ENCODE measurements at places on chromosomes 16 and 17.

- no peak for DNase-seq
Observed at GRCh38 chr16:86576591-86577313, 1.6 kb upstream of the FOXL1 start.

DNA sequence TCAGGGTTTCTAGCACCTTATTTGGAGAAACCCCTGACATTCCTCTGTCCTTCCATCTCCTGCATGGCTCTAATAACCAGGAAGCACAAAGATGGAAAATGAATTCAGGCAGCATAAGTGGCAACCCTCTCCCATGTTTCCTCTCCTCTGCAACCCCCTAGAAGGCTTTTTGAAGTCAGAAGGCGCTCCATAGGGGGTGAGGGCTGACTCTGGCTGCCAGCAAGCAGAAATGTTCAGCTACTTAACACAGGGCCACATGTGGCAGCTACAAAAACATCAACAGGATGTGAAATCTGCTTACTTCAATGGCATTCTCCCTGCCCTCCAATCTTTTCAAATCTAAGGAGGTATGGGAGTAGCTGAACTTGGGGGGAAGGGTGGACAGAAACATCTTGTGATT lies 55.2 kb upstream of the IRX5 start:
- DNase-seq = no peak

- no peak for DNase-seq
Observed at GRCh38 chr16:74716355-74716754, 15.7 kb upstream of the MLKL start.

DNA sequence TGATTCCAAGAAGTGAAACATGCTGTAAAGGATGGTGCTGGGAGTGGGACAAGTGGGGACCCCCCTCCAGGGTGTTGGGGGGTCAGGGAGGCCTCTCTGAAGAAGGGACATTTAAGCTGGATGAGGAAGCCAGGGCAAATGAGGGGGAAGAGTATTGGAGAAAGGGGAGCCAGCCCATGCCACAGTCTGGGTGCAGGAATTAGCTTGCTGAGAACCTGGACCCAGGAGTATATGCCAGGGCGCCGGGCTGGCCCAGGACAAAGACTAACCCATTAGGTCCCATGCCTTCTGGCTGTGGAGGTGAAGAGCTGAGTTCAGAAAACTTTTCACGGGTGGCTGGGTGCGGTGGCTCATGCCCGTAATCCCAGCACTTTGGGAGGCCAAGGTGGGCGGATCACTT lies 45.6 kb upstream of the PIK3R6 start:
- DNase-seq = no peak
